ENCODE measurements at places on chromosomes 2 and 18.

DNA sequence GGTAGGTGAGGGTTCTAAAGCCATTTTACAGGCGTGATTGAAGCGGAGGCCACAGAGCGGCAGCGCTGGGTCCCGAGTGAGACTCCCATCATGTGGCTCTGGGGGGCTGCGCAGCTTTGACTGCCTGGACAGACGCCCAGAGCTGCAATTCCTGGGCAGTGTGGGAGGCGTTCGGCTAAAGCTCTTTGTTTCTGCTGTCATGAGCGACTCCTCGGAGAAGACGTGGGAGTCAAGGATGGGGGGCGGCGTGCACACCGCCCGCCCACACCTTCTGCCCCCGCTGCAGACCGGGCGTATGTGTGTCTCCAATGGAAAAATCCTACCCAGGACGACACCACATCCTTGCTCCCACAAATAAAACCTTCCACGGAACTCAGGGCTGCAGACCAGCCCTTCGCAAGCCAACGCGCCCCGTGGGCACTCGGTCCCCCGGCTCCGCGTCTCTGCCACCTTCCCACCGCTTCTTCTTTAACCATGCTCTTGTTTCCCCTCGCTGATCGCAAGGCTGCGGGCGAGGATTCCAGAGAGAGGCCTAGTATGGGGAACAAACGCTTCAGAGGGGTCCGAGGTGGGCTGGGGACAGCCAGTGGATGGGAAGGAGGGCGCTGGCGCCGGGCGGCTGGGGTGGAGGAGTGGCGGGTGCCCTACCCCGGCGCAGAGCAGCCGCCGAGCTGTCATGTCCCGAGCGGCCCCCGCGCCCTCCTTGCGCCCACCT lies 680 bp upstream of the LBH start:
- peaks cover 60% of the 10 kb centered on the region for H3K4me1 ChIP-seq
- DNase-seq, result peak; percentile 67
- H3K36me3 ChIP-seq, result peaks cover 15% of the 10 kb centered on the region

GRCh38 chr2:10057231-10058107 lies 14.1 kb downstream of the KLF11 start:
- no peak overlapping the region for H3K27ac ChIP-seq
- H3K4me3 ChIP-seq, result peak overlapping the region; percentile 78
- DNase-seq, result peak; percentile 69
- H3K4me1 ChIP-seq, result peaks cover 66% of the 10 kb centered on the region

GRCh38 chr2:10285191-10285555 lies 17.5 kb upstream of the HPCAL1 start:
- no peak for DNase-seq
- H3K4me3 ChIP-seq, result no peak overlapping the region
- peaks cover 4% of the 10 kb centered on the region for H3K27me3 ChIP-seq
- H3K27ac ChIP-seq, result no peak overlapping the region
- H3K36me3 ChIP-seq, result no peaks in the 10 kb centered on the region
- H3K4me1 ChIP-seq, result peaks cover 27% of the 10 kb centered on the region

DNA sequence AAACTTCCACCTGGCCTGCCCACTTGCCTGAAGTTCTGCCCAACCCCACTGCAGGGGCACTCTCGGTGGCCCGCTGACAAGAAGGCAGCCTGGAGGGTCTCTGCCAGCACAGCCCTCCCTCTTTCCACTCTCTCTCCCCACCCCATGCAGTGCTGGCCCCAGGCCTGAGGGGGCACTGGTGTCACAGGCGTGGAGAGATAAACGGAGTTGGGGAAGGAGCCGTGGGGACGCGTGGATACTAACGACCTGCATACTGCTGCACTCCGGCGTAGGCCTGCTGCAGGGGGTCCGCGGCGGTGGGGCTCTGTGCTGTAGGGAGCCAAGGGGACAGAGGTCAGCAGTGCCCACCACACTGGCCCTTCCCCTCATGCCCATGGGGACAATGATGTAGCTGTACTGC lies 299.3 kb downstream of the CELF4 start:
- H3K4me1 ChIP-seq, result no peaks in the 10 kb centered on the region
- peaks cover 27% of the 10 kb centered on the region for H3K27me3 ChIP-seq
- H3K4me3 ChIP-seq, result no peak overlapping the region
- H3K27ac ChIP-seq, result no peak overlapping the region
- H3K36me3 ChIP-seq, result no peaks in the 10 kb centered on the region

GRCh38 chr2:204670756-204671155 lies 125.5 kb downstream of the PARD3B start:
- H3K36me3 ChIP-seq, result no peaks in the 10 kb centered on the region
- H3K4me3 ChIP-seq, result no peak overlapping the region
- H3K4me1 ChIP-seq, result peaks cover 26% of the 10 kb centered on the region
- peak overlapping the region; percentile 21 for H3K27ac ChIP-seq

DNA sequence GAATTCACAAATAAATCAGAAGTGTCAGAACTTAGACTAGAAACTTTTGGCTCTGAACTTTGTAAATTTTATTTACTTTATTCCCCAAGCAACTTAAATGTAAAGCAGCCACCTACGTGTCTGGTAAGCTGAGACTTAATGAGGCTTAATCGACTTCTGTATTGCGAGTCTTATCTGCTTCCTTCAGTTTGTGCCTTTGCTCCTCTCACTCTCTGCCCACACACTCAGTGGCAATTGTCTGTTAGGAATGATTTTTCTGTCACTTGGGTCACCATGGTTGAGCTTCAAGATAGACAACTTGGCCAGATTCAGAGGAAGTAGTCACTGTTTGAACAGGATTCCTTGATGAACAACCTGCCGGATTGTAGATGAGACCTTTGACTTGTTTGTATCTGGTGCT lies 691.4 kb upstream of the FSHR start:
- H3K4me3 ChIP-seq, result no peak overlapping the region
- H3K27ac ChIP-seq, result no peak overlapping the region
- H3K36me3 ChIP-seq, result no peaks in the 10 kb centered on the region

DNA sequence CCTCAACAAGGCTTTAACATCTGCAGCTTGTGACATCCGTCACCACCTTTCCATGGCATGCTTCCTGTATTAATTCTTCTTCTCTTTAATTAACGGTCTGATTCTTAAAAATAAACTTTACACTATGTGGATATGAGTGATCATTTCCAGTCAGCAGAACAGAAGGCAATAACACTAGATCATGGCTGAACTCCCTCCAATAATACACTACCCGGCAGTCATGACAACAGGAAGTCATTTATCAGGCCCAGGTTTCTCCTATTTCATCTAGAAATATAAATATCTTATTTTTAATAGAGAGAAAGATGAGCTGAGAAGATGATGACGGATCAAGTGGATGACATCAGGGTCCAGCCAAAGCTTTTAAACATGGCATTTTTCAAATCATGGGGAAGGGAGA lies 792.2 kb downstream of the SLC4A3 start:
- H3K36me3 ChIP-seq, result no peaks in the 10 kb centered on the region
- no peak overlapping the region for H3K4me3 ChIP-seq
- H3K27me3 ChIP-seq, result peaks cover 10% of the 10 kb centered on the region

- H3K27ac ChIP-seq, result peak overlapping the region; percentile 94
- H3K4me1 ChIP-seq, result peaks cover 49% of the 10 kb centered on the region
- peaks cover 12% of the 10 kb centered on the region for H3K36me3 ChIP-seq
- peak overlapping the region; percentile 98 for H3K4me3 ChIP-seq
- H3K27me3 ChIP-seq, result peaks cover 6% of the 10 kb centered on the region
- peak; percentile 52 for DNase-seq
Observed at GRCh38 chr2:32009516-32010256, 1.1 kb downstream of the MEMO1 start.

GRCh38 chr18:5546660-5547059 lies 2.9 kb upstream of the EPB41L3 start:
- H3K27me3 ChIP-seq, result peaks cover 11% of the 10 kb centered on the region
- no peaks in the 10 kb centered on the region for H3K36me3 ChIP-seq
- DNase-seq, result peak; percentile 31
- H3K4me1 ChIP-seq, result peaks cover 16% of the 10 kb centered on the region
- no peak overlapping the region for H3K4me3 ChIP-seq

DNA sequence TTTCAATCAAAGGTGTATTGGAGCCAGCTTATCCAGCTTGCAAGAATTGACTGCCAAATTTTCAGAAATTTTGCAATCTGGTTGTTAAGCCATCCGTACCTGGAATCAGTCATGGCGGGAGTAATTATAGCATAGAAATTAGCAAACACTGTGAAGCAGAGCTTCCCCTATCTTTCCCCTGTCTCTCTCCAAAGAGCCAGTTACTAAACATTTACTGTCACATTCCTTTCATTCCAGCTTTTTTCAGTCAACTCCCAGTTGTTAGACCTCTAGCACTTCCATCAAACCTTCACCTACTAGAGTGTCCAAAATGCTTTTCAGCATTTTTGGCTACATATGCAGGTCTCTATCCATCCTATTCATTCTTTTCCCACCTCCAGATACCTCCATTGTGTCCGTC lies 137.4 kb downstream of the MC4R start:
- no peaks in the 10 kb centered on the region for H3K36me3 ChIP-seq
- no peak for DNase-seq
- no peak overlapping the region for H3K4me3 ChIP-seq

GRCh38 chr2:101698844-101699754 lies 1.6 kb downstream of the MAP4K4 start:
- no peak overlapping the region for H3K4me3 ChIP-seq
- H3K27me3 ChIP-seq, result peaks cover 9% of the 10 kb centered on the region
- H3K36me3 ChIP-seq, result peaks cover 36% of the 10 kb centered on the region
- H3K4me1 ChIP-seq, result peaks cover 18% of the 10 kb centered on the region
- H3K27ac ChIP-seq, result no peak overlapping the region

GRCh38 chr2:95158891-95159619 lies 593 bp downstream of the ZNF514 start:
- H3K4me3 ChIP-seq, result peak overlapping the region; percentile 89
- H3K4me1 ChIP-seq, result peaks cover 16% of the 10 kb centered on the region
- peaks cover 55% of the 10 kb centered on the region for H3K36me3 ChIP-seq
- no peak for DNase-seq
- no peaks in the 10 kb centered on the region for H3K27me3 ChIP-seq

DNA sequence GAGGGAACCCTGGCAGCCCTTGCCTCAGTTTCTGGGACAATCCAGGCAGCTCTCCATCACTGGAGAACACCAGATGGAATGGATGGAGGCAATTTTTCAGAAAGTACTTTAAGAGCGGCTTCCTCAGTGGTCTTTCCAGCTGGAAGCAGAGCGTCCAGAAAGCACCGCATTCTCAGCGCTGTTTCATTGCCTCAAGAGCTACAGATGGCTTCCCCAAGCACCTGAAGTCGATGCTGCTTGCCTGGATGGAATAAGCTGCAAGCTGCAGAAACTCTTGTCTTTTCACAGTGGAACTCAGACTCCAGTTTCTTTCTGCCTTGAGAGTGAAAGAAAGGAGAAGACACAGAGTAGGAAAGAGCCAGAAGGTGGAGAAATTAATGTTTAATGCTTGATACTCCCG lies 766.9 kb downstream of the TDRD15 start:
- peaks cover 37% of the 10 kb centered on the region for H3K4me1 ChIP-seq
- no peak overlapping the region for H3K27ac ChIP-seq
- H3K36me3 ChIP-seq, result no peaks in the 10 kb centered on the region
- no peak overlapping the region for H3K4me3 ChIP-seq
- H3K27me3 ChIP-seq, result no peaks in the 10 kb centered on the region
- DNase-seq, result no peak

GRCh38 chr2:71971493-71971892 lies 176.2 kb downstream of the CYP26B1 start:
- no peaks in the 10 kb centered on the region for H3K4me1 ChIP-seq
- peaks cover 38% of the 10 kb centered on the region for H3K27me3 ChIP-seq
- DNase-seq, result no peak
- no peaks in the 10 kb centered on the region for H3K36me3 ChIP-seq
- no peak overlapping the region for H3K27ac ChIP-seq

DNA sequence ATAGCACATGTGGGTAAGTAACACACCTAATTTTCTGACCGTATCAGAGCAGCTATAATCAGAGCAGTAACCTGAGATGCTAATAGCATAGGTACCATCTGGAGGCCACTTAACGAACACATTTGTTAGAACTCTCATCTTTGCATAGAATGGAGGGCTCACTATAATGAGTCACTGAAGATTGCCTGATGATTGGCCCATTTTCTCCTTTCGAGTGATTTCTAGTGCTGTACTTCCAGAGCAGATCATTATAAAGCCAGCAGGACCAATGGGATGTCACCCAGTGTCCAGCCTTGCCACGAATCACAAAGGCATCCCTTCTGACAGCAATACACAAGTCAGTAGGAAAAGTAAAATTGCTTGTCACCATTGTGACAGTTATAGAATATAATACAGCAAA lies 81.7 kb upstream of the REV1 start:
- H3K4me3 ChIP-seq, result no peak overlapping the region
- peaks cover 78% of the 10 kb centered on the region for H3K36me3 ChIP-seq
- DNase-seq, result no peak
- H3K27me3 ChIP-seq, result no peaks in the 10 kb centered on the region

- no peaks in the 10 kb centered on the region for H3K36me3 ChIP-seq
- H3K4me1 ChIP-seq, result peaks cover 31% of the 10 kb centered on the region
- DNase-seq, result no peak
- H3K27ac ChIP-seq, result no peak overlapping the region
Observed at GRCh38 chr2:105611333-105611637, 133.4 kb upstream of the NCK2 start.

DNA sequence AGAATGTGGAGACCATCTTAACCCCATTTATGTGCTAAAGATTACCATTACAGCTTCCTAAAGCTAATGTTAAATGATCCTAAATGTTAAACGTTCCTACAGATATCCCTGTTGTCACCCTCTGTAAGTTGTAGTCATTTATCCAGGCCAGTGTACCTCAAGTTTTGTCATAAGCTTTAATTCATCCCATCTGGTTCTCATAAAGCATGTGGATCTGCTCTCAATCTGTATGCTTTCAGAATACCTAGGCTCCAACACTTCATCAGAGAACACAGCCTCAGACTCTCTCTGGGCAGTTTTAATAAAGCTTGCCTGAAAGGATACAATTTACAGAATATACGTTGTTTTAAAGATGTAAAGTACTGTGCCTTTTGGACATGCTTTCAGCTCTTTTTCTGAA lies 4.2 kb upstream of the CCDC178 start:
- no peak overlapping the region for H3K27ac ChIP-seq
- no peak for DNase-seq
- peaks cover 20% of the 10 kb centered on the region for H3K27me3 ChIP-seq
- H3K4me3 ChIP-seq, result no peak overlapping the region

GRCh38 chr2:241842620-241843211 lies 16.0 kb downstream of the PDCD1 start:
- H3K27me3 ChIP-seq, result peaks cover 39% of the 10 kb centered on the region
- H3K27ac ChIP-seq, result no peak overlapping the region
- H3K36me3 ChIP-seq, result no peaks in the 10 kb centered on the region

GRCh38 chr2:21262426-21262940 lies 138.7 kb downstream of the TDRD15 start:
- DNase-seq, result no peak
- no peak overlapping the region for H3K27ac ChIP-seq
- no peaks in the 10 kb centered on the region for H3K36me3 ChIP-seq
- peaks cover 35% of the 10 kb centered on the region for H3K4me1 ChIP-seq
- no peak overlapping the region for H3K4me3 ChIP-seq

Measured in nephron progenitor cell (in vitro differentiated cells).